ENCODE measurements at places on chromosomes 11 and 22. TPM values are rescaled to one million over a fixed set of nuclear protein-coding genes. Genes with fewer than 3 reads are reported as not detected.
A peak's percentile ranks its signal among the peaks of the same experiment; 100 is the strongest.

DNA sequence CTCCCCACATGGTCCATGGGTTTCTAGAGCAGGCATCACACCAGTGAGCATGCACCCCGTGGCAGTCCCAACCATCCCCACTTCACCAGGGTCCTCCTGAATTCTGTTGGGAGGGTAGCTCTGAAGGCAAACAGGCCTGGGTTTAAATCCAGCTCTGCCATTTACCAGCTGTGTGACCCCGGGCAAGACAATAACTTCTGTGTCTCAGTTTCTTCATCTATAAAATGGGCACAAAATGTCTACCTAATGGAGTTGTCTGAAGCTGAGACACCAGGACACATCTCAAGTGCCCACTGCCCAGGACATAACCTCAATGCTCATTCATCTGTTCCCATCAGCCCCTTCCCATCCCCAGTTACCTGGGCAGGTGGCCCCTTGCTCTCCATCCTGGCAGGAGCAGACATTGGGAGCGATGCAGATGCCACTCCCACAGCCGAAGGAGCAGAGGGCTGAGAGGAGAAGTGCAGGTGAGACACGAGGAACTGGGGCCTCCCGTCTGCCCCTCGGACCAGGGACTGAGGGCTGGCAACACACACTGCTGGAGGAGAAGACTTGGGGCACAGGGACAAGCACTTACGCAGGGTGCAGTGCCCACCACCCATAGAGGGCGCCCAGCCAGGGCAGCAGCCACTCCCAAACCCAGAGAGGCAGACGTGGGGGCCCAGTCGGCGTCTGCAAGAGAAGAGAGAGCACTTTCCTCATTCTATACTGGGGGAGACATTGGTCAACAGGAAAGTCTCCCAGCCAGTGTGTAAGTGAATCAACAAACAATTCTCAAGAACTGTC, 4.0 kb downstream of the VWCE start:
- H3K4me3 ChIP-seq = no peak overlapping the region
- H3K27ac ChIP-seq = no peak overlapping the region
- peaks cover 5% of the 10 kb centered on the region for H3K36me3 ChIP-seq
- no peak for DNase-seq
- peaks cover 10% of the 10 kb centered on the region for H3K4me1 ChIP-seq
- peaks cover 16% of the 10 kb centered on the region for H3K27me3 ChIP-seq

GRCh38 chr11:11981364-11981763, 27.1 kb downstream of the DKK3 start:
- no peak for DNase-seq
- peaks cover 6% of the 10 kb centered on the region for H3K36me3 ChIP-seq
- no peaks in the 10 kb centered on the region for H3K27me3 ChIP-seq
- no peak overlapping the region for H3K4me3 ChIP-seq

- H3K36me3 ChIP-seq = no peaks in the 10 kb centered on the region
- H3K27ac ChIP-seq = no peak overlapping the region
- H3K4me1 ChIP-seq = no peaks in the 10 kb centered on the region
- peaks cover 3% of the 10 kb centered on the region for H3K27me3 ChIP-seq
- no peak for DNase-seq
Observed at GRCh38 chr11:127816962-127817361, 770.4 kb downstream of the ETS1 start.

Gene TSSK2
- not detected for total RNA-seq

DNA sequence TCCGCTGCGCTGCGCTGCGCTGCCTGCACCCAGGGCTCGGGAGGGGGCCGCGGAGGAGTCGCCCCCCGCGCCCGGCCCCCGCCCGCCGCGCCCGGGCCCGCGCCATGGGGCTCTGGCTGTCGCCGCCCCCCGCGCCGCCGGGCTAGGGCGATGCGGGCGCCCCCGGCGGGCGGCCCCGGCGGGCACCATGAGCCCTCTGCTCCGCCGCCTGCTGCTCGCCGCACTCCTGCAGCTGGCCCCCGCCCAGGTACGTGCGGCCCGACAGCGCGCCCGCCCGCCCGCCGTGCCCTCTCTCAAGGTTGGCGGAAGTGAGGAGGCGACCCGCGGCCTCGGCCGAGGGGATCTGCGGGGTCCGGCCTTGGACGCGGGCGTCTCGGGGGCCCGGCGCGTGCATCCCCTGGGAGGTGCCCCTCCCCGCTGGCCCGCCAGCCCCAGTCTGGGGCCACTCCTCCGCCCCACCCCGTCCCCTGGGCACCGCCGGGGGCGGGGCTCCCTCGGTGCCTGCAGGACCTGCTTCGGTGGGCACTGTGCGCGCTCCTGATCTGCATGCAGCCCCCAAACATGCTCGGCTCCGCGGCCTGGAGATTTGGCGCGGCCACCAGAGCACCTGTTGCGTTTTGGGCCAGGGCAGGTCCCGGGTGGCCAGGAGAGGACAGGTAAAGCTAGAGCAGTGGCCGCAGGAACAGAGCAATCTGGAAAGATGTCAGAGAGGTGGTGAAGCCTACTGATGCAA, 429 bp downstream of the VEGFB start:
- peak overlapping the region; percentile 86 for H3K4me3 ChIP-seq
- H3K27ac ChIP-seq = peak overlapping the region; percentile 85
- no peaks in the 10 kb centered on the region for H3K36me3 ChIP-seq
- DNase-seq = no peak
- no peaks in the 10 kb centered on the region for H3K27me3 ChIP-seq
- H3K4me1 ChIP-seq = peaks cover 16% of the 10 kb centered on the region

DNA sequence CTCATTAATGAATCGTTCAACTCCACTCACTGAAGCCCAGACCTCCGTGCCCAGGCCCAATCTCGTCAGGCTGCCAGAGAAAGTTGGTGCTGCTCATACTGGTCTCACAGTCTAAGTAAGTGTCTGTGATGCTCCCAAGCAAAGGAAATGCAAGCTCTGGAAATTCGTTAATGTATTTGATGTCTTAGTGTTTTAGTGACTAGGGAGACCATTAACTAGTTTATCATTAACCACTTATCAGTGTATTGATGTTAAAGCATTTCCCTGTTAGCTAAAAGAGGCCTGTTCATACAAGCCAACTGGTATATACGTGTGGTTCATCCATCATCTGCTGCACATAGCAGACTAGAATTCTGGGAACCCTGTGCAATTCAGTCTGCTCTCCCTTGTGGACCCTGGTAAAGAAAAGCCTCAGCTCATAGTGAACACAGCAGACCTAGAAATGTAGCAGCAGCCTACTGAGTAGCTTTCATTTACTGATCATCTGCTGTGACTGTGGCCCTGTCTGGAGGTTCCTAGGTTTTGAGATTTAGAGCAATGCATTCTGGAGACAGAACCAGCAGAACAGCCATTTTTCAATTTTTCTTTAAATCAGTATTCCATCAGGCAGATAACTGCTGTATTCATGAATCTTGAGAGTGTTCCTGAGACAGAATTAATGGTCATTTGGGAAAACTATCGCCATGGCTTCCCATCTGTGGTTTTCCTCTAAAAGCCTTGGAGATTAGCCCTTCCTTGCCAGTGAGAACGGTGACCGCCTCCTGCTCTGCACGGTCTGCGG, 15.7 kb upstream of the AIFM3 start:
- H3K4me1 ChIP-seq = peaks cover 27% of the 10 kb centered on the region
- peaks cover 2% of the 10 kb centered on the region for H3K27me3 ChIP-seq
- H3K27ac ChIP-seq = peak overlapping the region; percentile 72
- H3K36me3 ChIP-seq = peaks cover 18% of the 10 kb centered on the region
- no peak overlapping the region for H3K4me3 ChIP-seq

DNA sequence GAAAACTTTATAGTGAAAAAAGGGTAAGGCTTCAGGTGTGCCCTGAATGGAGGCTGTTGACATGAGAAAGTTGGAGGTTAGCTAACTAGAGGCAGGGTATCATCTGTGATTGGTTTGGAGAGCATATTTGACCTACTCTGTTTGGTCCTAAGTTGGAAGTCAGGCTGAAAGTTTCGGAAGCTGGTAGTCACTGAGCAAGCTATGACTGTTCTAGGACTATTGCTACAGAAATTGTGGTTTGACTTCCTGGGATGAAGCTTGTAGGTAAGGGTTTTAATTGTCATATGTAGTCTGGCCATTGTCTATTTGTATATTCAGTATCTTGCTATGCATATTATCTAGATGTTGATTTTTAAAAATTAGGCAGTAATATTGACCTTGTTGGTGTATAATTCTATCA, 565.0 kb downstream of the TMEM135 start:
- DNase-seq = no peak
- H3K27me3 ChIP-seq = no peaks in the 10 kb centered on the region
- no peaks in the 10 kb centered on the region for H3K36me3 ChIP-seq
- H3K4me1 ChIP-seq = peaks cover 12% of the 10 kb centered on the region

DNA sequence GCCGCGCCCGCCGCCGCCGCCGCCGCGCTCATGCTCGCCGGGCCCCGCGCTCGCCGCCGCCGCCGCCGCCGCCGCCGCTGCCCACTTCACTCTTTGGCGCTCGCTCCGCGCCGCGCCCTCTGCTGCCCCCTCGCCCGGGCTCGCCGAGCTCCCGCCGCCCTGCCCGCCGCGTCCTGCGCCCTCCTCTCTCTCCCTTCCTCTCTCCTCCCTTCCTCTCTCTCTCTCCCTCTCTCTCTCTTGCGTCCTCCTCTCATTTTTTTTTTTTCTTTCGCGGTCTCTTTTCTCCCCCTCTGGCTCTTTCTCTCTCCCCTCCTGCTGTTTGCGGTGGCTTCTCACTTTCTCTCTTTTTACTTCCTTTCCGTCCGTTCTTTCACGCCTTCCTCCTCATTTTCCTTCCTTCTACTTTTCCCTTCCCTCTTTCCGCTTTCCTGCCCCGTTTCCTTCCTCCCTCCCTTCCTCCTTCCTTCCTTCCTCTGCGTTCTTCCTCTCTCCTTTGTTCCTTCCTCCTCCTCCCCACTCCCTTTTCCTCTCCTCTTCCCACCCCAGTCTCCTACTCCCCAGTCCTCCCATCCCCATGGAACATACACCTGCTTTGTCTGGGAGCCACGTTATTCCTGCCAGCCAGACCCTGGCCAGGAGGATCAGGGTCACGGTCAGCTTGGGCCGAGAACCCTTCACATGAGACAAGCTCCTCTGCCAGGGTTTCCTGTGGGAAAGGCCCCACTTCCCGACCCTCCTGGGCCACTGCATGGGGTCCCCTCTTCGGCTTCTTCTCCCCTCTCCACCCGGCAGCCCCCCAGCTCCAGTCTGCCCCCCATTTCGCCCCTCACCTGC, 19.3 kb upstream of the SHISAL1 start:
- DNase-seq = no peak
- H3K36me3 ChIP-seq = no peaks in the 10 kb centered on the region
- H3K4me3 ChIP-seq = peak overlapping the region; percentile 84
- H3K4me1 ChIP-seq = peaks cover 21% of the 10 kb centered on the region

- H3K4me1 ChIP-seq = no peaks in the 10 kb centered on the region
- no peak overlapping the region for H3K4me3 ChIP-seq
- DNase-seq = peak; percentile 50
- no peaks in the 10 kb centered on the region for H3K36me3 ChIP-seq
Observed at GRCh38 chr11:2471048-2471803, 26.4 kb downstream of the KCNQ1 start.

- no peak overlapping the region for H3K27ac ChIP-seq
- DNase-seq = no peak
- H3K27me3 ChIP-seq = peaks cover 13% of the 10 kb centered on the region
- H3K4me1 ChIP-seq = no peaks in the 10 kb centered on the region
- H3K4me3 ChIP-seq = no peak overlapping the region
- peaks cover 3% of the 10 kb centered on the region for H3K36me3 ChIP-seq
Observed at GRCh38 chr11:112211536-112211935, 14.7 kb upstream of the PTS start.

- peaks cover 13% of the 10 kb centered on the region for H3K4me1 ChIP-seq
- no peak for DNase-seq
- H3K27me3 ChIP-seq = no peaks in the 10 kb centered on the region
- no peaks in the 10 kb centered on the region for H3K36me3 ChIP-seq
- H3K27ac ChIP-seq = no peak overlapping the region
Observed at GRCh38 chr11:80084608-80085007, 643.8 kb upstream of the TENM4 start.

GRCh38 chr11:41389623-41390130, 69.8 kb downstream of the LRRC4C start:
- H3K27ac ChIP-seq = no peak overlapping the region
- DNase-seq = no peak
- H3K4me3 ChIP-seq = no peak overlapping the region
- no peaks in the 10 kb centered on the region for H3K27me3 ChIP-seq
